Coronary artery (tissue), 2 donors: ENCODE measurements at places on chromosomes 16 and 17.

GRCh38 chr17:69402052-69402451 lies 12.4 kb upstream of the MAP2K6 start:
- DNase-seq: no peak

DNA sequence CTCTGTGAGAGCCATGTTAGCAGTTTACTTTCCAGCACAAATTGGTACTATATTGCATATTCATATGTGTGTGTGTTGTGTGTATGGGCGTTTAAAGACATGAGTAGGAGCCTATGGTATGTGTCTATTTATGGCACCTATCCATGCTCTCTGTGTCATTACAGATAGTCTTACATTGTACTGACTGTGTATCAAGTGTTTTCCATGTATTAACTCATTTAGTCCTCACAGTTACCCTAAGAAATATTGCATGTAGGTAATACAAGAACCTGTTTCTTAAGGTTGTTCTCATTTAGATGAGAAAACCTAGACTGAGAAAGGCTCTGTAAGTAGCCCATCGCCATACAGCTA lies 1.6 kb downstream of the ALG1 start:
- no peak for DNase-seq

DNA sequence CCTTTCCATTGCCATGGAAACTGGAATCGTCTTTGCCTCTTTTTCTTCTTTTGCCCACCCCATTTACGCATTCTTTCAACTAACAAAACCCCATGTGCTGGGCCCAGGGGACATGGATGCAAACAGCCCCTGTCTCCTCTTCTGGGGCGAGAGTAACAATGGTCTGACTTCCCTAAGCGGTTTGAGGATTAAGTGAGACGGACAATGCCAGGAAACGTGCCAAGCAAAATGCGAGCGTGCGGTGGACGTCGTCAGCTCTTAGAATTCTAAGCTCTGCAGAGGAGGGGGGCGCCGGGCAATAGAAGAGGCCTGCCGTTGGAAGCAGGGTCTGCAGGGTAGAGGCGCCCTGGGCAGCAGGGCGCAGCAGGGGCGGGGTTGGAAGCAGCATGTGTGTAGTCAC lies 42.4 kb upstream of the JPH3 start:
- DNase-seq: no peak

GRCh38 chr17:16906680-16907079 lies 65.2 kb downstream of the TNFRSF13B start:
- no peak for DNase-seq

DNA sequence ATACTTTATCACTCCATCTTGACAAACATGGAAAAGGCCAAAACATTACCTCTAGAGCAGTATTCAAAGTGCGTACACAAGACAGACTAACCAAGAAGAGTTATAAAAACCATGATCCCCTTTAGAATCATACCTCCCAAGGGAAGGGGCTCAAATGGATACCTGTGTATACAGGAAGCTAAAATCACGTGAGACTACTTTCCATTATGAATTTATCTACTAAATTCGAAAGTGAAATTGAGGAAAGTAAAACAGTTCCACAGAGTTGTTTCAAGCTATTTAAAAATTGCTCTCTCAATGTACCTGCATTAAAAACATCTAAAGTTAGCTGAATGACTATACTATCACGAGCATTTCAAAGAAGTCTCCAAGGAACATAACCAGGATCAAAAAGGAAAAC lies 32.7 kb downstream of the AP1G1 start:
- DNase-seq: no peak

DNA sequence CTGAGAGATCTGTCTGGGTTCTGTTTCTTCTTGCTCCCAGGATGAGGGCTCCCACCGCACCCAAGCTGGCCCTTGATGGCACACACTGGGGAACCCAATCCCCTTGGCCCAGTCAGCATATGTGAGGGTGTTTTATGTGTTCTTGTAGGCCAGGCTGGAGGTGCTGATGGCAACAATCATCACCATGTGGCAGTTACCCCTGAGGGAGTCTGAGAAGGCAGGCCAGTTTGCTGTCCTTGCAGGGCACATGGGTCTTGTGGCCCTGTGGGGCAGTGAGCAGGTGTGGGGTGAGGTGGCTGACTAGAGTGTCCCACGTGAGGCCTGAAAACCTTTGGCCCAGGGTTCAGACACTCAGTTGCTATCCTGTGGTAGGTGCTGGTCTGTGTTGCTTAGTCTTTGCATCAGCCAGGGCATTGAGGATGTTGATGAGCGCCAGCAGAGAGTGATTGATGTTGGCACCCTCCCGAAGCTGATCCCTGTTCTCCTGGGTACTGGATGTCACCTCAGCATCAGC lies 2183.0 kb downstream of the TP53TG3F start:
- peak; percentile 53 for DNase-seq

GRCh38 chr16:50932348-50932935 lies 190.6 kb downstream of the CYLD start:
- DNase-seq: no peak

DNA sequence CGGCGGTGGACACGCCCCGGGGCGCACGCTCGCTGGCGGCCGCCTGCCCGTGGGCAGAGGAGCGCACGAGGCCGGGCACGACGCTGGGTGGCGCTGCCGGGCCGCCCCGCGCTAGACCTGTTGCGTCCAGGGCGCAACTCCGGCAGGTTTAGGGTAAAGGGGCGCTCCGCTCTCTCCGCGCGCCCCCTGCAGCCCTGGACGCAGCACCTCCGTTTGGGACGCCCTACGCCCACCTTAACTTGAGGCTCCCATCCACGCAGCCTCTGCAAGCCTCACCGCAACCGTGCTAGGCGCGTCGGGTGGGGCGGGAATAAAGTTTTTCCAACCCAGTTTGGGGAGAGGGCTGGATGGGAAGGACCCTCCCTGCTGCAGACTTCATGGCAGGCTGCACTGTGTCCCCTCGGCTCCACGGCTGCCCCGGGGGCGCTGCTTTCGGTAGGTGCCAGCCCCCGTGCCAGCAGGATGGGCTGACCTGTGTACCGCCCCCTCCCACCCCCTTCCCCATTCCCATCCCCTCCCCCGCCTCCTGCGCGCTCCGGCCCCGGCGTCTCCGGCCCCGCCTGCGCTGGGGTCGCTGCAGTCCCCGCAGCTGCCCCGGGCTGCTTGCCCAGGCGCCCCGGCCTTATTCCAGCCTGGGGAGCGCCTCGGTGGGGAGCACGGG lies at the start of gene SYT17:
Gene SYT17, plus strand, starts transcription at position 531 of the 661 bp plus-strand sequence. CDS start 407 bp downstream, outside the sequence.
- no peak for DNase-seq

- no peak for DNase-seq
Measured at GRCh38 chr16:72824761-72825160, 223.2 kb downstream of the ZFHX3 start.

- DNase-seq: no peak
Measured at GRCh38 chr16:20383106-20384029, 21.2 kb downstream of the PDILT start.

- no peak for DNase-seq
Measured at GRCh38 chr16:47016700-47017133, 43.2 kb upstream of the DNAJA2 start.

- DNase-seq: no peak
Measured at GRCh38 chr17:33868899-33869298, 386.2 kb upstream of the CCL2 start.

GRCh38 chr16:67516296-67517154 lies 12.1 kb upstream of the RIPOR1 start:
- no peak for DNase-seq
